ENCODE measurements at places on chromosomes 7 and 10. TPM values are rescaled to one million over a fixed set of nuclear protein-coding genes. Genes with fewer than 3 reads are reported as not detected.

DNA sequence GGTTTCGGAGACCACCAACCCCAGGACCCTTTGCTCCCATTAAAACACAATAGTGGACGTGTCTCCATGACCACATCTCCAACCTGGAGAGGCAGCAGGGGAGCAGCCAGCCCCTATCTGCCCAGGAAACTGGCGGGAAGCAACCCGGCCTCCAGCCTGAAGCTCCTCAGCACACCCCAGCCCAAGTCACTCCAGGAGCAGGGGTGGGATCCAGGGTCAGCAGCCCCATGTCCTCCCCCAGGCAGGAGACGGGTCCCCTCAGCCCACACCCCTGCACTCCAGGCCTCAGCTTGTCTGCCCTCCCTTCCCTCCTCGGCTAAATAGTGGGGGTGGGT, 601 bp downstream of the ADAM8 start:
- no peak for DNase-seq

GRCh38 chr10:102505462-102506115, 1.8 kb downstream of the SUFU start:
- DNase-seq, result no peak

- no peak for DNase-seq
These were observed 53.3 kb upstream of the LOXL4 start for GRCh38 chr10:98321186-98321780.

DNA sequence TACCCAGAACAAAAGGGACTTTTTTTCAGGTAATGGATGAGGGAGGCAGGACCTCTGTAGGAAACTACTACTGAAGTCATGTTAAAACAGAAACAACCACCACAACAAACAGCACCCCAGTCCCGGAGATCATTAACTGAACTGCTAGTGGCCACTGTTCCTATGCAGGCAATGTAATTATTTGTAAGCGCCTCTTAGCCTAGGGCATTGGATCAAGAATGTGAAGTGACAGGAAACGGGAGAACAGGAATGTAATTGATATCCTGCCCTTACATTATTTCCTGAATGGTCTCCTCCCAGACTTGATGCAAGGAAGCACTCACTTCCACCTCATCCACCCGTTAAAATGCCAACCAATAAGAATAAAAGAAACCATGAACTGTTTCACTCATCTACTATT, 16.7 kb upstream of the GAD2 start:
- DNase-seq, result no peak

DNA sequence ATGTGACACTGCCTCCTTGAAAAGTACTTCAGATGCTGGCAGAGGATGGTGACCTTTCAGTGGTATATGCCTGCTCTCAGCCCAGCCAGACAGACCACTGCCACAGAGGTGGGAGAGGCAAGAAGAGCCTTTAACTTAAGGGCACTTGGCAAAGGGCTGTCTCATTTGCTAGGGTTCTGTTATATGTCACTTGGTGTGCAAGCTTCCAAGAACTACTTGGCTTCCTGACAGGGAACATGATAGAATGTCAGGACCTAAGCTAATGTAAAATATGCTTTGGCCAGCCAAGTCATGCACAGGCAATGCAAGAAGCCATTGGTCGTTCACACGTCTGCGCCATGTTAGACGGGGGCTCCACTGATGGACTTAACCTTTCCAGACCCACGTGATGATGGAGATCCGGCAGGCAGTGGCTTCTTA, 54.7 kb downstream of the RBM20 start:
- DNase-seq, result no peak

- DNase-seq, result no peak
These were observed 173.8 kb downstream of the ITGA8 start for GRCh38 chr10:15545884-15546283.

GRCh38 chr7:33762911-33763306, 142.4 kb upstream of the BMPER start:
- DNase-seq, result no peak

- DNase-seq, result no peak
These were observed 588.1 kb upstream of the SEMA3D start for GRCh38 chr7:85774986-85775385.

DNA sequence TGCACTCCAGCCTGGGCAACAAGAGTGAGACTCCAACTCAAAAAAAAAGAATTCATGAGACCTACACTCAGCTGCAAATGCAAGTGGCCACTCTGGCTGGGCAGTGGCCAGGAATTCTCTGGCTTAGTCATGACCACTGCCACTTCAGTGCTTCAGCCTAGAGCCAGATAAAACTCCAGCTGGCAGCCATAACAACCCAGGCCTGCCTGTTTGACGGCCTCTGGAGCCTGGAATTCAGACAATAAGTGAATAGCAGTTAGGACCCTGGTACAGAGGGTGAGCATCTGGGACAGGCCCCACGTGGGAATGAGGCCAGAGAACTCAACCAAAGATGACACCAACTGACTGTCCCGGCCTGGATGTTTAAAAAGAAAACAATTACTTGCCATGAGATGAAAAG, 18.9 kb downstream of the RCC1L start:
- no peak for DNase-seq

- no peak for DNase-seq
These were observed 644.2 kb upstream of the FOXK1 start for GRCh38 chr7:4037877-4038276.

DNA sequence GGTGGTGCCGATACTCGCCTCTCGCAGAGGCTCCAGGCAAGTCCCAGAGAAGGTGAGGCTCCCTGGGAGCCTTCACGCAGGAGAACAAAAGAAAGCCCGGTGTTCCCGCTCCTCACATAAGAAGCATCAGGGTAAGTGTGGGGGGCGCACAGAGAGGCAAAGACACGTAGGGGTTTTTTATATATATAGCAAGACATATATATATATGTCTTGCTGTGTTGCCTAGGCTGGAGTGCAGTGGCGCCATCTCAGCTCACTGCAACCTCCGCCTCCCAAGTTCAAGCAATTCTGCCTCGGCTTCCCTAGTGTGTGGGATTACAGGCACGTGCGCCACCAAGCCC, 61.3 kb downstream of the PDIA4 start:
- no peak for DNase-seq

DNA sequence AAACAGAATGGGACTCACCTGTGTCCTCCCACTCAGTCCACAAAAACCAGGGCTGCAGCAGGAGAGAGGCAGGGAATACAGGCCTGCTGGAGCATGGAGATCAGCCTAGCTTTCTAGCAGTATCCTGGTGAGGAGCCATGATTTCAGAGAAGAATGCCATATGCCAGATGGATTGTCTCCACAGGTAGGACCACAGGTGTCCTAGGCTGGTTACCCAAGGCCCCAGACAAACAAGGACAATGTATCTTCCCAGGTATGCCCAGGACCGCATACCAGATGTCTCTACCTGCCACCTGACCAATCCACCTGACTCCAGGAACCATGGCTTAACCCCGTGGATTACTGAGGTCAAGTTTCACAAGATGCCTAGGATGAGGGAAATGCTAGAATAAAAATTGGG, 295.4 kb upstream of the NPSR1 start:
- DNase-seq, result no peak

GRCh38 chr7:106102387-106102966, 9.6 kb downstream of the SYPL1 start:
- DNase-seq, result no peak

DNA sequence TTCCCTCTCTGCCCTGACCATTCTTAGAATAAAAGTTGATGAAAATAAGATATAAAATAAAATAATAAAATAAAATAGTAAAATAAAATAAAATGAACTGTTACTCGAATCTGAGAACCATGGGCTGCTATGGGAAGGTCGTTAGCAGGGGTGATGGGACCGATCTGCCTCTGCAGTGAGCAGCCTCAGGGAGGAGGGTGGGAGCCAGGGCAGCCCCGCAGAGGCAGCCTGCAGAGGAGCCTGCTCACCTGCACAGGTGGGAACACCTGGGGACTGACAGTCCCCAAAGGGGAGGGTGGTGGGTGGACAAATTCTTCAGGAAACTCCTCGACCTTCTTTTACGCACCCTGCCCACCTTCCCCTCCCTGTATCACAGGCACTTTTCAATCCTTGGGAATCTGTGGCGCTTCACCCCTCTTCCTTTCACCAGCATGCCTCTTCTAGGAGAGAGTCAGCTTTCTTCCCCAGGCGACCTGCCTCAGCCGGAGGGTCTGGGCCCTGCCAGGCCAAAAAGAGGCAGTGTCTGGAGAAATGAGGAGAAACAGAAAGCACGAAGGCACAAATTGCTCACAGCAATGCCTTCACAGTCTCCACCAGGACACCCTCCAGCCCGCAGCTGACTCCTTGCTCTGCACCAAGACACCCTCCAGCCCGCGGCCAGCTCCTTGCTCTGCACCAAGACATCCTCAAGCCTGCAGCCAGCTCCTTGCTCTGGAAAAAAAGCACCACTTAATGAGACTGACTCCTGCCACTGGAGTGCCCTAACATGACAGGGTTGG, 368.4 kb upstream of the SHH start:
- no peak for DNase-seq

- DNase-seq, result peak; percentile 45
These were observed 1.4 kb downstream of the OTUD1 start for GRCh38 chr10:23439961-23440889.

GRCh38 chr10:22552888-22553378, 161.4 kb downstream of the PIP4K2A start:
- peak; percentile 50 for DNase-seq

DNA sequence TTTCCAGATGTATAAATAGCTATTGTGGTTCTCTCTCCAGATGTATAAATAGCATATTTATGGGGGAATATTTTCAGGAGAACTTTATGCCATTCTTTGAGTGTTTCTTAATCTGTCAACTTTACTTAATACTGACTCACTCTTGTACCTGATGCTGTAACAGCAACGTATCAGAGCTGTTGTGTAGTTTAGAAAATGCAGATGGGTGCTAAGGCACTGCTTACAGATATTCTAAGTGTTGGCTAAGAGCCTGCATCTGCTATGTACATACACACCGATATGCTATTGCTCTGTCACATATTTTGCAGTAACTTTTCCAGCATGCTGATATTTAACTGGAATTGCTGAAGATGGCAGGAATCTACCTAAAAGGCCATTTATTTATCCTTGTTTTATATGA, 71.9 kb downstream of the WDR37 start:
- DNase-seq, result no peak

GRCh38 chr7:139494835-139495579, 11.5 kb upstream of the KLRG2 start:
- no peak for DNase-seq

GRCh38 chr7:30815951-30816644, 44.9 kb downstream of the MINDY4 start:
- DNase-seq, result no peak

DNA sequence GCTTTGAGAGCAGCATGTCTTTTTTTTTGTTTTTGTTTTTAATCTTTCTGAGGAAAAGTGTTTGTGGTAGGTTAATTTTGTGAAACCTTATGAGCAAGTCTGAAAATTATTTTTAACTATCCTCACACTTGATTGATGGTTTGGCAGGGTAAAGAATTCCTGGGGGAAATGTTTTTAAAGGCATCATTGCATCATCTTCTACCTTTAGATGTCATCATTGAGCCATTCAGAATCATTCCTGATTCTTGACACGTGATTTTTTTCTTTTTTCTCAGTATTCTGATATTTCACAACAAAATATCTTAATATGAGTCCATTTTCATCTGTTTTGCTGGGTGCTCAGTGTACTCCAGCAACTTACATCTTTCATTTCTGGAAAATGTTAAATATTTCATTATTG, 28.3 kb downstream of the PALS2 start:
- DNase-seq, result no peak

GRCh38 chr7:100077205-100077604, 4.3 kb downstream of the ZNF3 start:
- no peak for DNase-seq

GRCh38 chr7:2433713-2434550, 30.5 kb downstream of the CHST12 start:
- no peak for DNase-seq

DNA sequence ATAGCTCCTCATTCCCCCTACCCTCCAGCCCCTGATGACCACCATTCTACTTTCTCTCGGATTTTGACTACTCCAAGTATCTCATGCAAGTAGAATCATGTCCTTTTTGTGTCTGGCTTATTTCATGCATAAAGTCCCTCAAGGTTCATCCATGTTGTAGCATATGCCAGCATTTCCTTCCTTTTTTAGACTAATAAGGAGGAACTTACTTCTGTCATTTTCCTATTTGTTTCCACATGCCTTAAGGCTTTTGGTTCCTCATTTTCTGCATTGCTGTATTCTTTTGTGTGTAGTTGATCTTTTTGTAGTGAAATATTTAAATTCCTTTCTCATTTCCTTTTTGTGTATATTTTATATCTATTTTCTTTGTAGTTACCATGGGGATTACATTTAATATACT, 376.9 kb downstream of the CALN1 start:
- DNase-seq, result no peak

Gene ADAMTS14
- total RNA-seq, result 1.0 TPM

Gene CYP3A7
- total RNA-seq, result not detected

Gene CYP2C19
- total RNA-seq, result 0.41 TPM

Gene LOXL4
- 0.72 TPM for total RNA-seq

Gene KCNH2
- 8.4 TPM for total RNA-seq

Gene CFTR
- not detected for total RNA-seq

Gene PNLIP
- total RNA-seq, result not detected

All from Caki2 (cell line).